Stimulated activated CD4-positive, alpha-beta T cell treated with anti-CD3 and anti-CD28 coated beads, Interleukin-2, amount 100 ng/mL, for 4 hours (primary cell): ENCODE measurements at places on chromosomes 12 and 14.

GRCh38 chr12:96176575-96176974, 17.6 kb upstream of the ELK3 start:
- no peak for DNase-seq

DNA sequence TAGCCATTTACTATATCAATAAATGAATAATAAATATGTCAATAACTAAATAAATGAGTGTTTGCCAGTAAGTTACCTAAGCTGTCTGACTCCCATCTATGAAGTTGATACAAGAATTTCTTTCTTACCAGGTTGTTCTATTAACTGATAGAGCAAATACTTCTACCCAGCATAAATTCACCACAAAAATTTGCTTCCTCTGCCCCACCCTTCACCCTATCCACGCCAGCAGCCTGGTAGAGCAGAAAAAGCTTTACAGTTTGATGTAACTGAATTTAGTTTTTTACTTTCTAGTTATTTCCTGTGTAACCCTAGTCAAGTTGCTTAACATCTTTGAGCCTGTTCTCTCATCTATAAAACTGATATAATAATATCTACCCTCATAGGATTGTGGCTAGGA, 94.9 kb upstream of the SLC16A7 start:
- no peak for DNase-seq

- DNase-seq: no peak
Observed at GRCh38 chr12:25264114-25264513, 13.4 kb upstream of the KRAS start.

DNA sequence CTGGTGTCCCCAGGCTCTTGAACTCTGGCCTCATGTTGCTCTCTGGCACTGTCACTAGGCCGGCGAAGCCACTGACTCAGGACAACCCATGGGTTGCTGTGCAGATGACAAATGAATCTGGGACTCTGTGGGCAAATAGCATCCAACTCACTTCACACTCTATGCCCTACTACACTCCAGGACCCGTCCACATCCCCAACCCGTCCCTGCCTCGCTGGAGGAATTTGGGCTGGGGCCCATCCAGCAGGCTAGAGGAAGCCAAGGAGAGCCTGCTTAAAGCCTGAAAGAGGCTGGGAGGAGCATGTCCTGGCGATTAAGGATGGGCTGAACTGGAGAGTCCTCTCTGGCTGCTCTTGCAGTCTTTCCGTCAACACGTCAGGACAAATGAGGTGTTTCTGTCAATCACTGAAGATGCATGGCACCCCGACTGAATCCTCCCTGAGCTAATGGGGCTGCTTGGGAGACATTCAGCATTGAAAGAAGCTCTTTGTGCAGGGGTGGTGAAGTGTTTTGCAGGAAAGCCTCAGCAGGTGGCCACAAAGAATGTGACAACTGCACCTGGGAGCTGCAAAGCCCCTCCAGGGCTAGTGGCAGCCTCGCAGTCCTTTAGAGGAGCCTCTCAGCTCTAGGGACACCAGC, 71.7 kb downstream of the ANO2 start:
- no peak for DNase-seq

DNA sequence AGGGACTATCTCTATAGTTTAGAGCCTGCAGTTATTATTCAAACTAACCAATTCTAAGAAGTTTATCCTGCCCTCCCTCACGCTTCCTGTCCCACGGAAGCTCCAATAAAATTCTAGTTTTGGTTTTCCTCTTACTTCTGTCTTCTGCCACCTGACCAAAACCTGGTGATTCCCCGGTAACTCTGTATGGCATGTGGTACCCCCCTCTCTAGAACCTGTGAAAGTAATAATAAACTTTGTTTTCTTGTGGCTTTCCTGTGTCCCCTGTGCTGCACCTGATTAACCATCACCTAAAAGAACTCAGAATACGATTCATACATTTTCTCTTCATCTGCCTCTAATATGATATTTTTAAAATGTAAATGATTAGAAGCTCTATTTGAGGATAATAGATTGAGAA, 379.8 kb downstream of the APAF1 start:
- no peak for DNase-seq

- no peak for DNase-seq
Observed at GRCh38 chr14:36654794-36655381, 6.8 kb upstream of the PAX9 start.

DNA sequence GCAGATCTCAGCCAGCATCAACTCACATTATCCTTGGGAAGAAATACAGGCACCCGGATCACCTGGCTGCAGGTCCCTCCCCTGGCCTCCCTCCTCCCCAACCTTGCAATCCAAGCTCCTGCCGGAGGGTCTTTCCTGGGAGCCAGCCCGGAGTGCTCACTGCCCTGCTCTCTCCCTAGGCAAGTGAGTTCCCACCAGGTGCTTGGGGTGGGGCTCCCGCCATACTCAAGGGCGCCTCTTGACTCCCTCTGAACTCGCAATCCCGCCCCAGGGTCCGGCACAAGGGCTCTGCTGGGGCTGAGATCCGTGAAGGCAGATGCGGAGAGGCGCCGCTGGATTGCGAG, 1.2 kb upstream of the CEP170B start:
- DNase-seq: no peak

GRCh38 chr12:124938587-124938986, 24.1 kb upstream of the UBC start:
- no peak for DNase-seq

GRCh38 chr12:21559855-21560569, 33.9 kb downstream of the SPX start:
- DNase-seq: no peak

- DNase-seq: no peak
Observed at GRCh38 chr12:38907201-38907923, 2.0 kb upstream of the CPNE8 start.

GRCh38 chr12:2171672-2172426, 119.1 kb downstream of the CACNA1C start:
- DNase-seq: no peak

GRCh38 chr14:23421594-23421993, 13.5 kb upstream of the MYH6 start:
- DNase-seq: no peak

GRCh38 chr12:28172434-28173030, 17.7 kb upstream of the CCDC91 start:
- DNase-seq: no peak

DNA sequence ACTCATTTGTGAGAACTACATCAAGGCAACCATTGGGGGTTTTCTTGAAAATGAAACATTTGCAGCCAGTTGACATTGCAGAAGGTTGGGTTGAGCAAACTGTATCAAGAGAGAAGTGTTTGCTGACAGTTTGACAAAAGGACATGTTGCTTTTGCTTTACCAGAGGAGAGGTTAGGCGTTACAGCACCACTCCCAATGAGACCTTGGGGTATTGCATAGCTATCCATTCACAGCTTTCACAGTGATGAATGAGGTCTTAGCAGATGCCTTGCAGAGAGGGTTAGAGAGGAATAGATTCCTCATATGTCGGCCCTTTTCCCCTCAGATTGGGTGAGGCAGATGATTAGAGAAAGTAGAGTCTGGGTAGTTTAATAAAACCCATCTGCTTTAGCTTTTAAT, 988.9 kb upstream of the FLRT2 start:
- no peak for DNase-seq

DNA sequence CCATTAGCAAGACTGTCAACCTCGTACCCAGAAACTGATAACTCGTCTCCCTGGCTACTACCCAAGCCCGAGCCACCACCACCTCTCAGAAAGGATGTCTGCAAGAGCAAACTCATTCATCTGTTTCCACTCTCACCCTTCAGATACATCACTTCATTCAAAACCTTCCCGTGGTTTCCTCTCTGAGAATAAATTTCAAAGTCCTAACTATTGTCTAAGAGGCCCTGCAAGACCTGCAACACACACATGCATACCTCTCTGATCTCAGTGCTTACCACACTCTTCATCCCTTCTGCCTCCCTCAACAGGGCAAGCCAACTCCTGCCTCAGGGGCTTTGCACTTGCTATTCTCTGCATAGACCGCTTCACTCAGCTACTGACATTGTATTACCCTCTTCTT, 40.6 kb downstream of the PPP1R13B start:
- DNase-seq: no peak

GRCh38 chr12:55679691-55680090, 28.0 kb downstream of the ITGA7 start:
- DNase-seq: no peak

DNA sequence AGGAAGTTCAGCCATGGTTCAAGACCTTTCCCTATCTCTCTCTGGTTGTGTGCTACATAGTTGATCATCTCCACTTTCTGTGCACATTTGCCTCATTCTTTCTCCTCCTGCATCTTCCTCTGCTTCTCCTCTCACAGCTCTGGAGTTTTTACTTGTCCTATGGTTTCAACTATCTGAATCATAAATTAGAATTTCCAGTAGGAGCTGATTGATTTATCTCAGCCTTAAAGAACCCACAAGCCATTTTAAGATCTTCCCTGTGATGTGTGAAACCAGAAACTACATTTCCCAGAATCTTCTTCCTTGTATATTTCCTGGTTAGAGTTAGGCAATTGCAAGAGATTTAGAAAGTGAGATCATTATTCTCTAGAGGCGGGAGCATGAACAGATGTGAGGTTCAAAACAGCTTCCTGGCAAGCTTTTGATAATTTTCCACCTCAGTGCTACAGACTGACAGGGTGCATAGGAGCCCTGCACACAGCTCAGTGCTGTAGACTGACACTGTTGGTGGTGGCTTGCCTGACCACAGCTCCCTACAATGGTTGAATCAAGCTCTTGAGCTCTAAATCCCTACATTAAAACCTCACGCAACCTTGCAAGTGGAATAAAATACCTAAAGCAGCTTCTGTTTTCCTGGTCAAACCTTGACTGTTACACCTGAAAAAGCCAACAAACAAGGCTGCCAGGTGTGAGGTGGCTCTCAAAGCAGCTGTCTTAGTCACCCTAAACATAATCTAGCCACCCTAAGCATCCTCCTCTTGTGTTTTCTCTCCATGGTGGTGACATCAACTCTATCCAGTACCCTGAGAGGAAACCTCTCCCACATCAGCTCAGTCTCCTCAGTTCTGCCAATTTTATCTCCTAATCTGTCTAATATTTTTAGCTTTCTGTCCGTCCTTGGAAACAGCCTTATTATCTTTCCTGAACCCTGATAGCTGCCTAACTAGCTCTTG, 21.5 kb upstream of the IFNG start:
- DNase-seq: no peak

DNA sequence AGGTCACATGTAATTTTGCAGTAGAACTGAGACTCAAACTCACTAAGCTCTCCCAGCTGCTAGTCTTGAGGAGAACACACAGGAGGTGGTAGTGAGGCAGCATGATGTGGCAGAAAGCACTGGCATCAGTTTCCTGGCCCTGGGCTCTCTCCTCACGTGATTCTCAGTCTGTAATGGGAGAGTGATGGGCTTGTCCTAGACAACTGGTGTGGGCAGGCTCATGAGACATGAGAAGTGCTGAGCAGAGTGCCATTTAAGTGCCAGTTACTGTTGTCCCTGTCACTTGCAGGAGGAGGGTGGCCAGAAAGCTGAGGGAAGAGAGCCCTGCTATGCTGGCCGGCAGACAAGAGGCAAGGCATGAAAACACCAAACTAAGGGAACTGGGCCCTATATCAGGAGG, 48.5 kb upstream of the OVCH1 start:
- DNase-seq: no peak

GRCh38 chr12:104355630-104356029, 52.1 kb downstream of the EID3 start:
- no peak for DNase-seq
